ENCODE measurements at places on chromosomes 1 and 21.

DNA sequence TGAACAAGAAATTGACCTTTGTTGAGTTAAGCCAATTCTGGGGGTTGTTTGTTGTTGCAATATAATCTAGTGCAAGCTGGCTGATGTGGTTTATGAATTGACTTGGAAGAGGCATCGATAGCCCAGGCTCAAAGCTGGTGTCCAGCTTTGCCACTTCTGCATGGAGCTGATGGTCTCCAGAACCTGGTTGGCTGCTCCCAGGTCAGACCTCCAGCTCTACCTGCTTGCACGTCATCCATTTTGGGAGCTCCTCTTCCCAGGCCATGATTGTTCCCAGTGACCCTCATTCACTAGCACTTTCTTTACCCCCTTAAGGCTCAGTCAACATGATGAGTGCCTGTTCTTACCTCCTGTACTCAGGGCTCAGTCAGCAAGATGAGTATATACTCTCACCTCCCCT, 5.8 kb upstream of the AJAP1 start:
- no peak for DNase-seq

DNA sequence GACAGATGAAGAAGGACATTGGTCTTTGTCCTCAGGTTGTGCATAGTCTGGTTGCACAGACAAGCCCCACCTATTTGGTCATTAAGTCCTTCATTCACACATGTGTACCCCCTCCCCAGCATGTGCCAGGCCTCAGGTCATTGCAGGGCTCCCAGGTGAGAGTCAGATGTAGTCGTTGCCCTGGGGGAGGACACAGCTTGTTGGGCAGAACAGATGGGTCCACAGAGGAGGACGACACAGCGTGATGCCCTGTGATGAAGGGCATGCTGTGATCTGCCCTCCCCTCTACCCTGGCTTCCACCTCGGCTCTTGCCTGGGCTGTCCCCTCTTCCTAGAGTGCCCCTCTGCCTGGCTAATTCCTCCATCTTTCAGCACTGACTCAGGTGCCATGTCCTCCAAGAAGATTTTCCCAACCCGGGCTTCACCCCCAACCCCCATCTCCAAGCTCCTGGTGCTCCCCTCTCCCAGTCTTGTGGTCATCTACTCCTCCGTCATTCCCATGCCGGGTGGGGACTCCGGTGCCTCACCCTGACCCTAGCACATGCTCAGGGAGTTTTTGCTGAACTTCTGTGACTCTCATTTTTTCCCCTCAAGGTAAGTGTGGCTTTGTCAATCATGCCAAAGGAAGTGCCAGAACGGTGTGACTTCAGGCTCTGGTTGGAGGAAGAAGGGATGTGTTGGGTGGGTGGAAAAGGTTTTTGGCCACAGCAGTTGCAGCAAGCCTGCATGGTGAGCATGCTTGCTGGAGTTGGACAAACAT, 220.5 kb downstream of the FOXD2 start:
- no peak for DNase-seq

DNA sequence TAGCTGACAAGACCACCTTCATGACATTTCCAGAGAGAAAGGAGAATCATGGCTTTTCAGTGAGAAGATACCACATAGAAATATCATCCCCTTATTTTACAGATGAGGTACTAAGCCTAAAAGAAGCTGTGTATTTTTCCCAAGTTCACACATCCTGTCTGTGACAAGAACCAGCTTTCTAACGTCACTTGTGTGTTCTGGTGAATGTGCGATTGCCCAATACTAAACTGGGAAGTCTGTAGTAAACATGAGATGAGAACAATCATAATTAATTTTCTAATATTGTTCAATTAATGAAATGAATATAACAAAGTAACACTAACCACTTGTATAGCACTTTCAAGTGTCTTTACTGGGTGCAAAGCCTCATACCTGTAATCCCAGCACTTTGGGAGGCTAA, 46.0 kb downstream of the PTGER3 start:
- no peak for DNase-seq

- no peak for DNase-seq
These were observed 114.5 kb downstream of the DPYD start for GRCh38 chr1:97806326-97806725.

DNA sequence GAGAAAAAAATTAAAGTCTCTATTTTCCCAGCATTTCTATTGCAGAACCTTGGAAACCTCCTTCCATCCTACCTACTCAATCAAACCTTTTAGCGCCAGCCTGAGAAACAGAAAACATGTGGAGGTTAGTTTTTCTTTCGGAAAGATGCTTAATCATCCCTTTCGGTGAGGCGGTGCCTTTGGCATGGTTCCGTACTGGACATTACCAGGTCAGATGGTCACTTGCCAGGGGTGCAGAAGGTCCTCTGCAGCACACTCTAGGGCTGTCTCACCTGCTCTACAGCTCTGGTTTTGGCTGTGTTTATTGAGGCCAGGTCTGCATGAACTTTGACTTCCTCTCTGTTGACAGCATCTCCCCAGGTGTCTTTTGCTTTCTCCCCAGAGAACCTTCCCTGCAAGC, 121.5 kb downstream of the PLD5 start:
- no peak for DNase-seq

GRCh38 chr21:35831230-35831629, 229.1 kb downstream of the SETD4 start:
- no peak for DNase-seq

- DNase-seq: no peak
These were observed 374.9 kb upstream of the BRINP3 start for GRCh38 chr1:190852611-190853010.

DNA sequence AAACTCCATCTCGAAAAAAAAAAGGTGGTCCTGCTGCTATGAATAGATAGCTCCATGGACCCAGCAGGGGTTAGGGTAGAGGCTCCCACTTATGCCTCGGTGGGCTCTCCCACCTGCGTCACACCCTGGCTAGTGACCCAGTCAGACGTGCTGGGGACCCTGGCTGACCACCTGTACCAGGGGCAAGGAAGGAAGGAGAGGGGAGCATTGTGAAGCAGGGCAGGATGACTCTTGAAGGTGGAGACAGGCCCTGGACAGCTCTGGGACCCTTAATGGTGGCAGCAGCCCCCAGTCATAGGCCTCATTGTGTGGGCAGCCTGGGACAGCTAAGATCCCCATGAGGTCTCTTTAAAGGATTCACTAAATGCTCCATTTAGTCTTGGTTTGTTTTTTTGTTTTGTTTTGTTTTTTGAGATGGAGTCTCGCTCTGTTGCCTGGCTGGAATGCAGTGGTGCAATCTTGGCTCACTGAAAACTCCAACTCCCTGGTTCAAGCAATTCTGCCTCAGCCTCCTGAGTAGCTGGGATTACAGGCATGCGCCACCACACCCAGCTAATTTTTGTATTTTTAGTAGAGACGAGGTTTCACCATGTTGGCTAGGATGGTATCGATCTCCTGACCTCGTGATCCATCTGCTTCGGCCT, 10.4 kb upstream of the SNAPIN start:
- no peak for DNase-seq

DNA sequence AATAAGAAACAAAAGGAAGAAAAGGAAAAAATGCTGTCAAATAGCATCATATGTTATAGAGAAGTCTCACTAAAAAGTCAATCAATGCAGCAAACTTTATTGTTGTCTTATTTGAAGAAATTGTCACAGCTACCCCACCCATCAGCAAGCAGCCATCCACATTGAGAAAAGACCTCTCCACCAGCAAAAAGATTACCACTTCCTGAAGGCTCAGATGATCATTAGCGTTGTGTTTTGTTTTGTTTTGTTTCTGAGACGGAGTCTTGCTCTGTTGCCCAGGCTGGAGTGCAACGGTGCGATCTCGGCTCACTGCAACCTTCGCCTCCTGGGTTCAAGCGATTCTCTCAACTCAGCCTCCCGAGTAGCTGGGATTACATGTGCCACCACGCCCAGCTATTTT, 29.0 kb downstream of the ATP2B4 start:
- no peak for DNase-seq

GRCh38 chr1:212070720-212071302, 35.3 kb downstream of the DTL start:
- DNase-seq: no peak

GRCh38 chr1:85573322-85573721, 7.2 kb upstream of the CCN1 start:
- DNase-seq: no peak

DNA sequence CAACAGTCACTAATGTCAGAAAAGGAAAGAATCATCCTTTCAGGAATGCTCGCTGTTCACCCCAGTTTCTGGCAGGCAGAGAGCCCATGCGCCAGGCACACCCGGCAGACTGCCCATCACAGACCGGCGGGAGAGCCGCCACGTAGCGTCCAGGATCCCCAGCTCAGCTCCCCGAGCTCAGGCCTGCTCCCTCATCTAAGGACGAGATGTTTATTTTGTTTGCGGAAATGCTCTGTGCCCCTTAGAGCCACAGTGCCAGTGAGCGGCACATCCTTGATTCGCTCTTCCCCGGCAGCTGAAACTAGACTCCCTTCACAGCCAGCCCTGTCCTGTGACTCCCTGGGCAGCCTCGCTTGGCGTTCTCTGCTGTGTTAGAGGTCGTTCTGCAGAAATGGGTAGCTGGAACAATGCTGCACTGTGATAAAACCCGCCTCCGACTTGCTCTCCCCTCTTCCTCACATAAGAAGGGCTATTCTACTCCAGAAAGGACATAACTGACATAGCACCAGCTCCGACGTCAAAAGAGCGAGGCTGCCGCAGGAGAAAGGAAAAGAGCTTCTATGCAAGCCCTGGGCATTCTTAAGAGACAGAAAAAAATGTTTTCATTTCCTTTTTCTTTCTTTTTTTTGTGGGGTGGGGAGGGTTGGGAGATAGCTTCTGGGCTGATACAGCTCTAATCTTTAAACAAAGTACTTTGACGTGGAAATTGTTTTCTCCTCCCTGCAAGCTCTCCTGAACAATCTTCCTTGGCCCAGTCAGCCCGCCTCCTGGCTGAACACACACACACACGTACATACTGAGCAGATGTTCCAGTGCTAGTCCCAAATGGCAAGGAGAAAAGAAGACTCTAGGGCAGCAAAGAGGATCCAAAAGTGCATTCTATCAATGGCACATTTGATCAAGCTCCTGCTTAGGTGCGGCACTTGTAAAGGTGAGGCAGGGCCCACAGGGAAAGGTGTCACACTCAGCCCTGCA, 37.2 kb downstream of the MRAP start:
- DNase-seq: no peak

GRCh38 chr1:247517795-247518612, 18.2 kb downstream of the OR2C3 start:
- no peak for DNase-seq

GRCh38 chr1:53341521-53341895, 13.6 kb upstream of the LRP8 start:
- no peak for DNase-seq

DNA sequence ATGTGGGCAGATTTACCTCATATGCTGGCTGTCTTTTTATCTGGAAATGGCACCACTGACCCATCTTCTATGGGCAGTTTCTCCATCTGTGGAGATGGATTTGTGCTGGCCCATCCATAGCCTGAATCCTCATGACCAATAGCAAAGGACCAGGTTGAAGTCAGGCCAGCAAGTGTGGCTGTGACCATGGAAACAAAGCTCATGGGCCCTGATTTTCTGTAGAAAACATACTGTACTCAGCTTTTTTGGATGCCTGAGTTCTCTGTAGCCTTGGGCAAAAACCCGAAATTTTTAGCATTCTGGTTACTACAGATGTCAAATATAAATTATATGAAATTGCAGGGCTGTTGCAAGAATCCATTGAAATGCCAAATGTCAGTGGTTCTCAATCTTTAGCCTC, 155.0 kb downstream of the PLXNA2 start:
- DNase-seq: no peak

GRCh38 chr1:216533776-216534175, 110.5 kb upstream of the USH2A start:
- no peak for DNase-seq

DNA sequence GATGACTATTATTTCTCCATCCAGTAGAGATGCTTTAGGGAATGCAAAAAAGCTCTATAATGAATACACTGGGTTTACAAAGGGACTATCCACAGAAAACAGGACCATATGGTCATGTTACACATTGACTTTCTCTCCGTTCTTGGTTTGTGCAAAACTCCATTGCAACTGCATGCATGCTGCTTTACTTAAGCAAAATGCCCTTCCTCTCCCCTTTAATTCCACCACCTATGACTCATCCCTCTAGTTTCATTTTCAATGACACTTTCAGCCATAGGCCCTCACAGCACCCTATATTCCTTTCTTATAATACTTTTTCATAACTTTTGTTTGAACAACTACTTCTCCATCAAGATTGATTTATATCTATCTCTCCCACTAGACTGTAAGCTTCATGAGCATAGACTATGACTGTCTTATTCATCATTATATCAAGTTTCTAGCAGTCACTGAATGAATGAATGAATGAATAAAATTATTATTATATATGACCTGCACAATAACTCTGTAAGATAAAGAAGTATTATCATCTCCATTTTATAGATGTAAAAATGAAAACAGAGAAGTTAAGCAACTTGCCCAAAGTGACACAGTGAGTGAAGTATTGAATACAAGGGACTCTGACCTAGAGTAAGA, 248.9 kb downstream of the PLPP3 start:
- DNase-seq: no peak

GRCh38 chr1:55604179-55604578, 389.0 kb upstream of the USP24 start:
- DNase-seq: no peak

GRCh38 chr1:95384567-95384966, 150.6 kb downstream of the RWDD3 start:
- no peak for DNase-seq

DNA sequence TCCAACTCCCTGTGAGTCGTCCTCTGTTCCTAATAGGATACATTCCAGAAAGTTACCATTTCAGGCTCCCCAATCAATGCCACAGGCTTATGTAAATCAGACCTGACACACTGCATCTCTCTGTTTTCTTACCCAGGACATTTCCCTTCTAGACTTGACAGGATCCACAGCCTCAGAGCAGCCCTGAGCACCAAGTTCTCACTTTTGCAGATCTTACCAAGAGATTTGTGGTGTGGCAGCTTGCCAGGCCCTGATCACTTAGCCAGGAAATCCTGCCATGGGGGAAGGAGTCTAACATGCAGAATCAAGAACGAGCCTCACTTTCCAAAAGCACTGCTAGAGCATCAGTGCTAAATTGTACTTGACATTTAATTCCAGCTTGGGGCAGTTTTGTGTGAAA, 202.9 kb downstream of the TBX15 start:
- no peak for DNase-seq

GRCh38 chr1:165387961-165388360, 31.4 kb upstream of the LMX1A start:
- no peak for DNase-seq

- no peak for DNase-seq
These were observed 11.9 kb downstream of the PODN start for GRCh38 chr1:53073868-53074311.

GRCh38 chr21:25487046-25487594, 120.2 kb downstream of the MRPL39 start:
- DNase-seq: no peak

GRCh38 chr1:204410688-204411450, 748 bp downstream of the PPP1R15B start:
- DNase-seq: no peak

DNA sequence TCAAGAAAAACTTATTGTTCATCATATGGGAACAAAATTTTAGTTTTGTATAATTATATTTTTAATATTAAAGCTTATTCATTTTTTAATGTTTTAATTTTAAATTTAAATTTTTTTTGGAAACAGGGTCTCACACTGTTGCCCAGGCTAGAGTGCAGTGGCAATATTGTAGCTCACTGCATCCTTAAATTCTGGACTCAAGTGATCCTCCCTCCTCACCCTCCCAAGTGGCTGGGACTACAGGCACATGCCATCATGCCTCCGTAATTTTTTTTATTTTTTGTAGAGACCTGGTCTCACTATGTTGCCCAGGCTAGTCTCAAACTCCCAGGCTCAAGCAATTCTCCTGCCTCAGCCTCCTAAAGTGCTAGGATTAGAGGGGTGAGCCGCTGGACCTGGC, 20.2 kb upstream of the FAM76A start:
- no peak for DNase-seq

GRCh38 chr1:234970401-234970730, 158.3 kb downstream of the TOMM20 start:
- no peak for DNase-seq
